Tibial nerve (tissue), 4 donors: ENCODE measurements at places on chromosomes 4 and X. TPM values are rescaled to one million over a fixed set of nuclear protein-coding genes. Genes with fewer than 3 reads are reported as not detected.

KCND1 gene
- 3.9 TPM for total RNA-seq

SERTM2 gene
- total RNA-seq: not detected

FAM184B gene
- not detected for total RNA-seq

HSD17B10 gene
- 78.4 TPM for total RNA-seq

GRIA2 gene
- total RNA-seq: 21.6 TPM

HTT-AS gene
- total RNA-seq: not detected

MMRN1 gene
- 32.0 TPM for total RNA-seq

FMR1NB gene
- total RNA-seq: not detected

IRS4 gene
- total RNA-seq: 1.5 TPM

WDR17 gene
- total RNA-seq: 8.5 TPM

HSPA4L gene
- 6.7 TPM for total RNA-seq

DNA sequence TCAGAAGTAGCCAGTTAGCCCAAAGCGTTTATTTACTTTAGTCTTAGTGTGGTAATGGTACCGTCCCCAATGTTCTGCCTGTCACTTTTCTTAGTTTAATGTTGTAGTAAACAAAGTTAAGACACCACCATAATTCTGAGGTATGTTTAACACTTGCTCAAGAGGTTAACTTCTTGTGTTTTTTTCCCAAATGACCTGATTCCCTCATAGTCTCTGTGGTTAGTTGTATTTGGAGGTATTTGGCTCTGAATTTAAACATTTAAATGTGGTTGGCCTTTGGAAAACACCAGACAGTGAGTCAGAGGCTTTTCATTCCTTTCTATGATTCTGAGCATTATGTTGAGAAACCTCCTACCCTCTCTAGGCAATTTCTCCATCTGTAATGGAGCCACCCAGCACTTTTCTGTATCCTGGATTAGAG is 47.9 kb downstream of the CXCL1 start:
- DNase-seq: no peak

DNA sequence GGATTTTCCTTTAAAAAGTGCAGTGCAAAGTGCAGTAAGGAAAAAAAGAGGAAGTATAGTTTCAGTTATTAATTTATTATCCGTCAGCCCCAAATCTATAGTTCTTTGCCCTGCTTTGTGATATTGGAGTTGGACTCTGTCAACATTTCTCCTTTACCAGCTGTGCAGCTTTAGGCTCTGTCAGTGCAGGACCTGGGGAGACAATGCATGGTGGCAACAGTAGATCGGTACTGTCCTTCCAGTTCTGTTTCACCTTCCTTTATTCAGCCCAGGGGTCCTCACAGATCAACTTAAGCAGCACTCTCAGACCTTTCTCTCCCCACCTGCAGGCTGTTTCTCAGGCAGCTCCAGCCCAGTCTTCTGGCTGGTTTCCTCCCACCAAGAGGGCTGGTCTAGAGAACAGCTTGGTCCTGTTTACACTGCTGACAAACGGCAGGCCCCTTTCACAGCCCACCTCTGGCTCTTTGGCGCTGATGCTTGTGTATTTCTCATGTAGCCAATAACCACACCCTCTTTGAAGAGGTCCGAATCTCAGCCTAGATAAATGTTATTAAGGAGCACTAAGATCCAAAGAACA is 71.6 kb downstream of the MCUB start:
- DNase-seq: no peak

GRCh38 chr4:16496501-16496900 is 270.2 kb upstream of the TAPT1 start:
- no peak for DNase-seq

DNA sequence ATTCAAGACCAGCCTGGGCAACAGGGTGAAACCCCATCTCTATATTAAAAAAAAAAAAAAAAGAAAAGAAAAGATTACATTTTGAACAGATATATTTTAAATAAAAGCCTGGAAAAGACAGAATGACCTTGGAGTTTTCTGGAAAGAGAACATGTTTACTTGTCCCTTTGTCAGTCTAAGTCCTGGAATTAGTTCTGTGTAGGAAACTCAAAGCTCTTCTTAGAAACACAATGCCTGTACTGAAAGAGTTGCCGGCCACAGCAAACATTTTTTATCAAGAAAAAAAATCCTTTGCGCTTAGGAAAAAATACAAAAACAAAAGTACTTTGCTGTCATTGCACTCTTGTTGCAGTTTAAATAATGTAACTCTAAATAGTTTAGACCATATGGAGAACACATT is 59.6 kb downstream of the SMIM31 start:
- no peak for DNase-seq

DNA sequence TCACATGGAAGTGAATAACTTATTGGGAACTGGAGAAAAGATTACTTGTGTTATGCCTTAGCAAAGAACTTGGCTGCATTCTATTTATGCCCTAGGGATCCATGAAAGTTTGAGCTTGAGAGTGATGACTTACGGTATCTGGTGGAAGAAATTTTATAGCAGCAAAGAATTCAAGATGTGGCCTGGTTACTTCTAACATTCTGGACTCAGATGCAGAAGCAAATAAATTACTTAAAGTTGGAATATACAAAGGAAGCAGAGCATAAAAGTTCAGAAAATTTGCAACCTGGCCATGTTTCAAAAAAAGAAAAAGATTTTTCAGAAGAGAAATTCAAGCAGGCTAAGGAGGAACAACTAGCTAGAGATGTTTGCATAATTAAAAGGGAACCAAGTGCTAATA is 252.3 kb upstream of the WDFY3 start:
- DNase-seq: no peak

- DNase-seq: no peak
Observed at GRCh38 chr4:4843635-4844291, 15.7 kb upstream of the MSX1 start.

GRCh38 chr4:75699299-75699698 is 25.1 kb upstream of the USO1 start:
- DNase-seq: no peak

- DNase-seq: no peak
Observed at GRCh38 chr4:43547561-43547960, 655.0 kb downstream of the GRXCR1 start.

- DNase-seq: no peak
Observed at GRCh38 chr4:4491396-4491893, 50.4 kb downstream of the STX18 start.

DNA sequence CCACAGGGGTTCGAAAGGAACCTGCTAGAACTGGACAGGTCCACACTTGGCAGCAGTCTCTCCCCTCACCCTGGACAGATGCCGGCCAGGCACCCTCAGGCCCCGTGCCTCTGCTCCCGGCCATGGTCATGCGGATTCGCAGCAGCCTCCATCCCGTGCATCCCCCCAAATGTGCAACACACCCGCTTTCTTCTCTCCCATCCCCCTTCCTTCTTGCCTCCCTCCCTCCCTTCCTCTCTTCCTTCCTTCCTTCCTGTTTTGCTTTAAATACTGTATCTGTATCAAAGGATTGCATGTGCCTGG is 35.0 kb upstream of the HMX1 start:
- DNase-seq: no peak

DNA sequence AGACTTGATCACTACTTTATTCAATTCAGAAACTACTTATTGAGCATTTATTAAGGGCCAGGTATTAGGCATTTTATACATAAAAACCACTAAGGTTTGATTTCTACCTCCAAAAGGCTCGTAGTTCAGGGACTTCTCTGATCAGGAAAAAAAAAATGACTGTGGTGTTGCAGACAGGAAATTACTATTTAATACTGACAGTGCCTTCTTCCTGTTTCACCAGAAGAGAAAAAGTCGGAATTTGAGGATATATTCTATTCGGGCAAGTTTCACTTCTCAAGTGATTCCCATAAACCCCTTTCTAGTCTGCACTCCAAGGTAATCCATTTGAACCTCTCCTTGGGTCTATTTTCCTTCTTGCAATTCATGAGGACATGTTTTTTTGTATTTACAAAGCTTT is 15.3 kb upstream of the TASL start:
- no peak for DNase-seq

DNA sequence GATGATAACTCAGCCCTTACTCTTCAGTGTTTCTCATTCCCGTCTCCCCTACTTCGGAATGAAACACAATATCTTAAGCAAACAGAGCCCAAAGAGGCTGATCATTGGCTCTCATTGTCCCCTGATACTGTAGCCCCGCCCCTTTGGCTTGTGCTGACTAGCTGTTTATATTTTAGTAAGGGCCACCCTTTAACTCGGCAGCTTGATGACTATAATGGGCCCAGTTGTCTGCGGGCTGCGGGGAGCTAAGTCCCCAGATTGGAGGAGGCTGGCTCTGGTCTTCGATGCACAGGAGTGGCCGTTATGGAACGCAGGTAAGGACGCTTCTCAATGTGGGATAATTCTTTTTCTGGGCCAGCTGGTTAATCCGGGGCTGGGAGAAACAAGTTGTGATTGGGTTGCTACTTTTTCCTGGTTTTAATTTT is at the start of gene TRIM2:
Gene TRIM2, plus strand, starts transcription at position 197 of the 425 bp plus-strand sequence. Its CDS starts 88 bp downstream, at position 285.
- peak; percentile 62 for DNase-seq

DNA sequence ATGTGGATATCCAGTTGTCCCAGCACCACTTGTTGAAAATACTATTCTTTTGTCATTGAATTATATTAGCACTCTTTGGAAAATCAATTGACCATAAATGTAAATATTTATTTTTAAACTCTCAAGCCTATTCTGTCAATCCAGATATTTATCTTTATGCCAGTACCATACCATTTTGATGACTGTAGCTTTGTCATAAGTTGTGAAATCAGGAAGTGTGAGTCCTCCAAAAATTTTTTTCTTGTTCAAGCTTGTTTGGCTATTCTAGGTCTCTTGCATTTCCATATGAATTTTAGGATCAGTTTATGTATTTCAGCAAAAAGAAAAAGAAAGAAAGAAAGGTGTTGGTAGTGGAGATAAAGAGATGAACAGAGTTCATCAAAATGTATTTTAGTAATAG is 8.2 kb upstream of the SMPX start:
- no peak for DNase-seq

DNA sequence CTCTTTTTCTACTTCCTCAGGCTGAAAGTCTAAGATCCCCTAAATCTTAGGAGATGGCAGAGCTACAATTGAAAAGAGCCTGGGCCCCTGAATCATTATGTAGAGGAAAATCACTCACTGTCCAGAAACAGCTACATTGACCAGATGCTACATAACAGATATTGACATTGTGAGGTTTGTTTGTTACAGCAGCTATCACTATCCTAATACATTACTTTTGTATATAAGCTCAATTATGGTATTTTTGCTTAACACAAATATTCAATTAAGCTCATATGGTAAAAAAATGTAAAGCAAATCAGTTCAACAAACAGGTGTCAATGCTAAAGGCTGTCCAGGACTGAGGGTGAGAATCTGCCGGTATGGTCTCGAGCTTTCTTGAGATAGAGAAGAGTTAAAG is 89.4 kb downstream of the LDB2 start:
- DNase-seq: no peak
